Natural killer cell treated with Interleukin-12 subunit alpha and Interleukin-12 subunit beta and Interleukin-15 and Interleukin-18, amount 100 ng/mL, for 72 hours (primary cell): ENCODE measurements at places on chromosomes 16 and 17. TPM values are rescaled to one million over a fixed set of nuclear protein-coding genes. Genes with fewer than 3 reads are reported as not detected.

DNA sequence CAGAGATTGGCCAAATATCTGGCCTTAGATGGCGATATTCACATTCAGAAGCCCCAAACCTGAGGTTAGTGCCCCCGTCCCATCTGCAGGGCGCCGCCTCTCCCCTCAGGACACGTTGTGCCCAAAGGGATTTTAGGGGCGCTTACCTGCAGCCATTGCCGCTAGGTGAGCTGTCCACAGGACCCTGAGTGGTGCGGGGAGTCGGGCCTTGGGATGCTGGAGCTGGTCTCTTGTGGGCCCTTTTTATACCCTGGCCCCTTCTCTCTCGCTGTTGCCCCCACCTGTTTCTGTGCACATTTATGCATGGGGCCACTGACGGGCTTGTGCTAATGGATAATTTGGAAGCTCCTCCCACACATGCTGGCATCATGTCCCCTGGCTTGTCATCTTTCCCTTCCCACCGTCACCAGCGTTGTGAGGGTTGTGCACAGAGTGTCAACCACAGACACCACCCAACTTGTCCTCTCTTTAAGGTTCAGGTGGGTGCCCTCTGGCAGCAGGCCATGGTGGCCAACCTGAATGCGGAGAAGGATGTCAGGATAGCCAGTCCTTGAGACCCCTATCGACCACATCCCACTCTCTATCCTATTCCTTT is at the start of gene CSHL1:
Gene CSHL1, minus strand, starts transcription at position 218 of the 595 bp plus-strand sequence. Its CDS starts 62 bp downstream, at position 156.
- H3K36me3 ChIP-seq, result no peaks in the 10 kb centered on the region
- peaks cover 2% of the 10 kb centered on the region for H3K4me1 ChIP-seq
- no peak for DNase-seq
- H3K4me3 ChIP-seq, result no peak within 1 kb of the TSS

DNA sequence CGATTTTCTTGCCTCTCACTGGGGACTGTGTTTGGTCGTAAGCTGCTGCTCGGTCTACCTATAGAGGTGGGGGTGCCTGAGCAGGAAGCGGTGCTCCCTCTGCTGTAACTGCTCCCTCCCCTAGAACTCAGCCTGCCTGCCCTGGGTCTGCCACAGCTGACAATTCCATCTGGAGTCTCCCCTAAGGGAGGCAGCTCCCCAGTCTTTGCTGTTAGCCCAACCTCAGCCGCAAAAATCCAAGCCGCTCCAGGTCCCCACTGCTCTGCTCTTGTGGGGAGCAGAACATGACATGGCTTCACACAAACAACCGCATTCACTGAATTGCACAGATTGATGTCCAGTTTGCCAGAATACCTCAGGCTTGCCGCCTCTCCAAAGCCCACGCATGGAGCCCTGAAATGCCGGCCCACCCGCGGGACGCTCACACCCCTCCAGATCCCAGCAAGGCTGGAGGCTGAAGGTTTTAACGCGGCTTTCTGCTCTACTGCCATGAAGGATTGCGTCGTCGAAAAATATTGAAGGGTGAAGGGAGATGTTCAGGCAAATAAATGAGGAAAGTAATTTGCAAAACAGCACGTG is 221.5 kb upstream of the FOXF1 start:
- H3K27ac ChIP-seq, result no peak overlapping the region
- peaks cover 61% of the 10 kb centered on the region for H3K27me3 ChIP-seq
- no peak overlapping the region for H3K4me3 ChIP-seq
- H3K36me3 ChIP-seq, result no peaks in the 10 kb centered on the region

- no peaks in the 10 kb centered on the region for H3K36me3 ChIP-seq
- H3K27me3 ChIP-seq, result no peaks in the 10 kb centered on the region
- no peaks in the 10 kb centered on the region for H3K4me1 ChIP-seq
- DNase-seq, result no peak
Observed at GRCh38 chr17:12627177-12627629, 38.5 kb upstream of the MYOCD start.

The EIF3CL gene
- 119 TPM for total RNA-seq

The ZG16B gene
- 3.8 TPM for total RNA-seq

DNA sequence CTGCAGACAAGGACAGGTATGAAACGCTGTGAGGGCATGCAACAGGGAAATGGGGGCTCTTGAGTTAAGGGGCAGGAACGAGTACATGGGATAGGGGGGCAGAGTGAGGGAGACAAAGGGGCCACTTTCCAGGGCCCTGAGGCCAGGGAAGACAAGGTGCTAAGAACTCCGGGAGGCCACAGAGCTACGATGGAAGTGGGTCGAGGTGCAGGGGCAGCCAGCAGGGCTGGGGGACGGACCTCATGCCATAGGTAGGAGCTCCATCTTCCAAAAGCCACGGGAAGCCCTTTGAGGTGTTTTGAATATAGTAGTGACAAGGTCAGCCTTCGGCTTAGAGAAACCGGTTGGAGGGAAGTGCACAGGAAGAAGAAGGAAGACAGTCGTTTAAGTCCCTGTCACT is 35.6 kb downstream of the RBFOX3 start:
- no peaks in the 10 kb centered on the region for H3K36me3 ChIP-seq
- H3K27me3 ChIP-seq, result no peaks in the 10 kb centered on the region
- peak; percentile 15 for DNase-seq
- no peak overlapping the region for H3K4me3 ChIP-seq
- H3K4me1 ChIP-seq, result no peaks in the 10 kb centered on the region
- no peak overlapping the region for H3K27ac ChIP-seq

DNA sequence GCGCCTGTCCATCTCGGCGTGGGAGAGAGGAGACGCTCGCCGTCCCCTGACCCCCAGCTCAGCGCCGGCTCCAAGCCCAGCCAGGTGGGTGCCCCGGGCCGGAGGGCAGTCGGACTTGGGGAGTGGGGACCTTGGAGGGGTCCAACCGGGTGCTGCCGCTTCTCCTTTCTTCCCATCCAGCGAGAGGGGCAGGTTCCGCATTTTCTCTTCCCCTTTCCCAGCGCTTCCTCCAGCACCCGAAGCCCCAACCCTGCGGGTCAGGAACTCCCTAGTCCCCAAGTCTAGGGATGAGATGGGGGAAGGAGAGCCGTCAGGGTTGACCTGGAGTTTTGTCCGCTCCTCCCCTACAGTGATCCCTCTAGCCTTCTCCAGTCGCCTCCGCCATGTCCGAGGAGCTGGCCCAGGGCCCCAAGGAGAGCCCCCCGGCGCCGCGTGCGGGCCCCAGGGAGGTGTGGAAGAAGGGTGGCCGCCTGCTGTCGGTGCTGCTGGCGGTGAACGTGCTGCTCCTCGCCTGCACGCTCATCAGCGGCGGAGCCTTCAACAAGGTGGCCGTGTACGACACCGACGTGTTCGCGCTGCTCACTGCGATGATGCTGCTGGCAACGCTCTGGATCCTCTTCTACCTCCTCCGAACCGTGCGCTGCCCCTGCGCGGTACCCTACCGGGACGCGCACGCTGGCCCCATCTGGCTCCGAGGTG is at the start of gene OTOP2:
Gene OTOP2, plus strand, starts transcription at position 24 of the 699 bp plus-strand sequence. Its CDS starts 360 bp downstream, at position 384.
- no peaks in the 10 kb centered on the region for H3K4me1 ChIP-seq
- H3K27ac ChIP-seq, result no peak within 1 kb of the TSS
- DNase-seq, result no peak
- H3K4me3 ChIP-seq, result peak within 1 kb of the TSS; percentile 58

DNA sequence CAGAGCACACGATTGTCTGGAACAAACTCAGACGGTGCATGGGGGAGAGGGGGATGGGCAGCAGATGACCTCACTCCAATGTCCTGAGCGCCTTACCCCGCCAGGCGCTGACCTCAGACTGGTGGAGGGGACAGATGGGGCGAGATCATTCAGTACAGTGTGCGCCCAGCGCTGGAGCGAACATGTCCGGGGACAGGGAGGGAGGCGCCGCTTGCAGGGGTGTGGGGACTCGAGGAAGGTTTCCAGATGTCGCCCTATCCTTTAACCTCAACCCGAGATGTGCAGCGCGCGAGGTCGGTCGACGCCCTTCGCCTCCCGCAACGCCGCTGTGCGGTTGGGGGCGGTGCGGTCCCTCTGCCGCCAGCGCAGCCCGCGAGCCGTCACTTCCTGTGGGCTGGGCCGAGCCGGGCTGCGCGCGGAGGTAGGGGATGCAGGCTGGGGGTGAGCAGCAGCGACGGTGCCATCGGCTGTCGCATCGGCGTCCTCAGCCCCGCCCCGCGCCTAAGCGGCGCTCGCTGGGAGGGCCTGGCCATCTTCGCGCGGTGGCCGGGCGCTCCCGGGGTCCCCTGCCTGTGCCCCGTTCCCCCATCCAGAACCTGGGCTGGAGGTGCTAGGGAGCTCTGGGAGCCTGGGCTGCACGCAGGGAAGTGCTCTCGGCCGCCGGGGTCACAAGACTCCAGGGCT is 5.3 kb upstream of the CDR2L start:
- peak overlapping the region; percentile 85 for H3K4me3 ChIP-seq
- peak; percentile 87 for DNase-seq
- H3K36me3 ChIP-seq, result no peaks in the 10 kb centered on the region

DNA sequence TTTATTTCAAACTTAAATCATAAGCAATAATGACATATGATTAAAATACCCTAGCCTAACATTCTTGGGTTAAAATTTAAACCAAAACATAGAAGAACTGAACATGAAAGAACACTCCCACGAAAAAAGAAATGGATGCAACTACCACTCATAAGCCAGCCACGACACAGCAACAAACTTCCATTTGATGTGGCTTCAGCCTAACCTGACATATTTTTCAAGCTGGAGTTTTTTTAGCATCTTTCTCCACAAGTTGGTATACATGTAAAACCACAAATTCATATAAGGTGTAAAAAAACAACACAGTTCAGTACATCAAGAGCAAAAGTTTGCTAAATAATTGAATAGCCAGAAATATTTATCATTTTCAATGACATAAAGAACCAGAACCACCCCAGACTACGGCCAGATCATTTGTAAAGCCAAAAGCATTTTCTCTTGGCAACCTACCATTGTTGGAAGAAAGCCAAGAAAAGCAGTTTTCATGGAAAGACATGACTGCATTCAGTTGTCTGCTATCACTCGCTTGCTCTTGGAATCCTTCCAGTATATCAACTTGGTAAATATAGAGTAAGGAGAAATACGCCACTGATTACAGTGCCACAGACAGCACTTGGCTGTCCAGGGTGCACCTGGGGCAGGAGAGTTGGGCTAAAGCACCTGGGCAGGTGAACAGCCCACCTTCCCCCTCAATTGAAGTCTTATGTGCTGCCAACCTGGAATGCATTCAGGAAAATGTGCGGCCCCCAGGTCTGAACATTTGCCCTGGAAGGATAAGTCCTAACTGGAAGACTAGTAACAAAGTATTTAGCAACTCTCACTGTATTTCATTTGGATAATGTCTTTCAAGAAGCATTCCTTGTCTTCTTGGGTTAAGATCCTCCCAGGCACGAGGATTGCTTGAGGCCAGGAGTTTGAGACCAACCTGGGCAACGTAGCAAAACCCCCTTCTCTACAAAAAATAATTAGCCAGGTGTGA is 60.5 kb downstream of the CREBBP start:
- peaks cover 82% of the 10 kb centered on the region for H3K4me1 ChIP-seq
- H3K4me3 ChIP-seq, result peak overlapping the region; percentile 67
- no peaks in the 10 kb centered on the region for H3K27me3 ChIP-seq
- no peak for DNase-seq
- H3K36me3 ChIP-seq, result no peaks in the 10 kb centered on the region

The ABI3 gene
- total RNA-seq, result 54.1 TPM

DNA sequence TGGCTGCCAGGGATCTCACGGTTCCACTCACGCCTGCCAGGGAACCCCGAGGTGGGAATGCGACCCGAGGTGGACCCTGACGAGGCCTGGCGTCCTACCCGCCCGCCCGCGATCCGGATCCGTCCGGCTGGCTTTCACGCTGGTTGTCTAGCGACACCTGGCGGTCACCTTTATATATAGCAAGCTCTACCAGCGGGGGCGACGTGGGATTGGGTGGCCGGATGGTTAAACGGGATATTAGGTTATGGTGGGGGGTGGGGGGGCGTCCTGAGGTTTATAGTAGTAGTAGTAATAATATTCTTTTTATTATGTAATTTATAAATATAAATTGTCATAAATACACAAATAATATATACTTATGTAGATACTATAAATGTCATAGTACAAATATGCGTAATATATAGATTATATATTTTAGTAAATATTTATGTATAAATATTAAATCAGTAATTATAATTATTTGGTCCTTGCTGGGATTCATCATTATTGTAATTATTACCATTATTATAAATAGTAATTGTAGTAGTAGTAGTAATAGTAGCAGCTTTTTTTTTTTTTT is 136.9 kb downstream of the KCNJ12 start:
- H3K36me3 ChIP-seq, result no peaks in the 10 kb centered on the region
- H3K4me3 ChIP-seq, result no peak overlapping the region
- H3K27me3 ChIP-seq, result peaks cover 23% of the 10 kb centered on the region
- no peak overlapping the region for H3K27ac ChIP-seq
- H3K4me1 ChIP-seq, result peaks cover 5% of the 10 kb centered on the region
